ENCODE measurements at places on chromosomes 7 and 10.

DNA sequence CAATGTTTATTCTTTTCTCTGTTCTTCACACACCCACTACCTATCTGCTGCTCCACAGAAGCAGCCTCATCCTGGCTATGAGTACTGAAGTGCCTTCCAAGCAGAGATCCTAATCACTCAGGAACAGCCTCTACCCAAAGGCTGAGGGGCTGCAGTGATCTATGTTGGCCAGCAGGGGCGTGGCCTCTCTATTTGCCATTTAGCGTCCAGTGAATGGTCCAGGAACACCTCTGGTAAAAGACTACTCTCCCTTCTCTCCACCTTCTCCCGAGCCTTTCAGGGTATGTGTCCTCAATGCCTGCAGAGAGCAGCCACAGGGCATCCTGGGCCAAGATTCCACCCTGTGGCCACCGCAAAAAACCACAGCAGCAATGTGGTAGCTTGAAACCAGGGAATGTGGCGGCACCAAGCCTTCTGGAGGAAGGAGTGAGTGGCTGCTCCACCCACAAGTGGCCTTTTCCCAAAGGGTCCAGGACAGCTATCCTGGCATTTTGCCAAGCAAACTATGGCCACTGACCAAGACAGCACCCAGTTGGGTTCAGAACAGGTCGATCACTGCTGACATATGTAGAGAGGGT, 70.9 kb downstream of the SYPL1 start:
- DNase-seq: peak; percentile 59

- DNase-seq: peak; percentile 62
These were observed 859.2 kb downstream of the GATA3 start for GRCh38 chr10:8913720-8914119.

DNA sequence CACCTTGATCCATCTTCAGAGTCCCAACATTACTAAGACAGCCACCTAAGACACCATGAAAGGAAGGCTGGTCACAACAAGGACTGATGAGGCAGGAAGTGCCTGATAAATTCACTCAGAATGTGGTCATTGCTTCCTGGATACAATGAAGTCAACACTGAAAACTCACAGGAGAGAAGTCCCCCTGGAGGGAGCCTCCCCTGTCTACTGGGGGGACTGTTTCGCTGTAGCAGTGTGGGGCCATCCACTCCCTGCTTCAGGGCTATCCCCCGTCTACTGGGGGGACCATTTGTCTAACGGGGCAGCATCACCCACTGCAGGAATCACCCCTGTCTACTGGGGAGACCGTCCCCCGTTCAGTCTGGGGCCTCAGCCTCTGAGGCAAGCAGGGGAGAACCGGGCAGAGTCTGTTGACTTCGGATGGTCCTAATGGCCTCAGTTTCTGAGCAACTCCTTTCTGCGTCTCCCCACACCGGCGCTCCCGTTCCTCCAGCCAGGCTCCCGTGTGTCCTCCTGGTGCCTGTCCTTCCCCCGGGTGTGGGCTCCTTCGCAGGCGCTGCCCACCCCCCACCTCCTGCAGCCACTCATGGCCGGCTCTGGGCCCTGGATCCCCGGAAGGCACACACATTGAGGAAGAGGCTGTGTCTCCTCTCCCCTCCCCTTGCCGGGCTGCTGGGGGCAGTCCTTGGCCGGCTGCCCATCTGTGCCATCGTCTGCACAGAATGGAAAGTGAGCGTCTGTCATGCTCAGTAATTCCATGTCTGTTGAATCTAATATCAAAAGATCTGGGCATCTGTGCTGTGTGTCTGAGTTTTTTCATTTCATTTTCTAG, 59.9 kb upstream of the DNAJB6 start:
- no peak for DNase-seq

DNA sequence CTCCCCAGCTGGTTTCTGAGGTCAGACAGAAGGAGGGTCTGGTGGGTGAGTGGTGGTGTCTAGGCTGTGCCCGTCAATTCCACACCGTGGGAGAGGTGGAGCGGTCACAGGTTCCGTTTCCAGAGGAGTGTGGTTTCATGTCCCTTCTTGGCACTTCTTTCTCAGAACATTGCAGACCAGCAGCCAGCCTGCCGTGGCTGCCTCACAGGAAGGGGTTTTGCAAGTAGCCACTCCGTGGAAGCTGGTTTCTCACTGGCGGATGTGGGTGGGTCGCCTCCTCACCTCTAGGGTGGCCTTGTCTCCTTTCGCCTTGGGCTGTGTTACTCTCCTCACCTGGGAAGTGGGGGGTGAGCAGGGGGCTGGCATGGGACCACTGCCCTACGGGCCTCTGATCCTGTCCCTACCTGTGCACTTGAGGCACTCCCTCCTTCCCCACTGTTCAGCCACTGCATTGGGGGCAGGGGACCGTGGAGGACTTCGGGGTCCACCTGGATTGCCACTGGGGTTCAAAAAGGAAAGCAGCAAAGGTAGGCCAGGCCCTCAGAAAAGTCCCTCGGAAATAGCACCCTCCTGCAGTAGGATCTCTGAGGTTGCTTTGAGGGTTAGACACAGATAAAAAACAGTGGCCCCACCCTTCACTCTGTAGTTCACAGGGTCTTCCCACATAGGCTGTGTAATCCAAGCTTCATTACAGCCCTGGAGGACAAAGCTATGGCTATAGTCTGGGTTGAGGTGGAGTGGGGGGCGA, 33.9 kb downstream of the TSPAN14 start:
- DNase-seq: no peak

GRCh38 chr7:70947181-70947580, 184.8 kb upstream of the GALNT17 start:
- DNase-seq: no peak

DNA sequence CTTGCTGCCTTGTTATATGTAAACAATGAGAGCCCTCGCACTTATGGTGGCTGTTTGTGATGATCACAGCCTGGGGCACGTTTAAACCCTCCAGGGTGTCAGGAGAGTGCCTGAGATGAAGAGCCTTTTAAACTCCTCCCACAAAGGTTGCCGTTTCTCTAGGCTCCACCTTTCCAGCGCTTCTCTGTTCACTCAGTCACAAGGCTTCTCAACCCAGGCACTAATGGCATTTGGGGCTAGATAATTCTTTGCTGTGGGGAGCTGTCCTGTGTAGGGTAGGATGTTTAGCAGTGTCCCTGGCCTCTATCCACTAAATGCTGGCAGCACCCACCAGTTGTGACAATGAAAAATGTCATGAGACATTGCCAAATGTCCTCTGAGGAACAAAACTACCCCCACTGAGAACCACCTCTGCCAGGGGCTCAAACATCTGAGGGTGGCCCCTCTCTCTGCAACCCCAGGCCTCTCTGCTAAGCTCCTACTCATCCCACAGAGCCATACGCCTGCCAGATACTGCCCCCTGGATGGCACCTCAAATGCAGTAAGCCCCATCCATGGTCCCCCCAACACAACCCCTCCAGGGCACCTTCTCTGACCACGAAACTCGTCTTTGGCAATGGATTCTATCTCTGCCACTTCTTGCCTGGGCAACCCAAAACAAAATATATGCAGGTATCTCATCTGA, 144.3 kb upstream of the ZMIZ1 start:
- DNase-seq: no peak

GRCh38 chr7:75042286-75042685, 31.3 kb downstream of the RCC1L start:
- no peak for DNase-seq

GRCh38 chr10:31982111-31982510, 53.5 kb upstream of the ARHGAP12 start:
- DNase-seq: no peak

- DNase-seq: no peak
These were observed 468.6 kb downstream of the PHTF2 start for GRCh38 chr7:78267141-78267540.

DNA sequence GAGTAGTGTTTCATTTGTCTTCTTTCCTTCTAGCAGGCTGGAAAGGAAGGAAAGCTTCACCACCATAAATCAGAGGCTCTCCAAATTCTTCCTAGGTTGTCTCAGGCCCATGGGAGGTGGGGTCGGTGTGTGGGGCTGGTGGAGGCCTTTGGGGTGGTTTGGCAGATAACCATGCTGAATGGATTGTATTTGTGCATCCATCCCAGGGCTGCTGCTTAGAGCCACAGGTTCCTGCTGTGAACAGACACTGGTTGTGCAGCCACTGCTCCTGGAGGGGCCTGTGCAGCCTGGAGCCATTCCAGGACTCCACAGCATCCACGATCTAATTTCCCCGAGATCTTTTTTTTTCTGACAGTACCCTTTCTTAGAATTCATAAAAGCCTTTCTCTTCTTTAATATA, 741.8 kb downstream of the SUGCT start:
- DNase-seq: no peak

GRCh38 chr10:59668096-59668495, 41.6 kb downstream of the SLC16A9 start:
- no peak for DNase-seq

GRCh38 chr10:65891073-65891981, 1034.5 kb upstream of the LRRTM3 start:
- no peak for DNase-seq

DNA sequence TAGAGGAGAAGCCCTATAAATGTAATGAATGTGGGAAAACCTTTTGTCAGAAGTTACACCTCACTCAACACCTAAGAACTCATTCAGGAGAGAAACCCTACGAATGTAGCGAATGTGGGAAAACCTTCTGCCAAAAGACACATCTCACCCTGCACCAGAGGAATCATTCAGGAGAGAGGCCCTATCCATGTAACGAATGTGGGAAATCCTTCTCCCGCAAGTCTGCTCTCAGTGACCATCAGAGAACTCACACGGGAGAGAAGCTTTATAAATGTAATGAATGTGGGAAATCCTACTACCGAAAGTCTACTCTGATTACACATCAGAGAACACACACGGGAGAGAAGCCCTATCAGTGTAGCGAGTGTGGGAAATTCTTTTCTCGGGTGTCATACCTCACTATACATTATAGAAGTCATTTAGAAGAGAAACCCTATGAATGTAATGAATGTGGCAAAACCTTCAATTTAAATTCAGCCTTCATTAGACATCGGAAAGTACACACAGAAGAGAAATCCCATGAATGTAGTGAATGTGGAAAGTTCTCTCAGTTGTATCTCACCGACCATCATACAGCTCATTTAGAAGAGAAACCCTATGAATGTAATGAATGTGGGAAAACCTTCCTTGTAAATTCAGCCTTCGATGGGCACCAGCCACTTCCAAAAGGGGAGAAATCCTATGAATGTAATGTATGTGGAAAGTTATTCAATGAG, 18.9 kb downstream of the RBAK start:
- DNase-seq: no peak

DNA sequence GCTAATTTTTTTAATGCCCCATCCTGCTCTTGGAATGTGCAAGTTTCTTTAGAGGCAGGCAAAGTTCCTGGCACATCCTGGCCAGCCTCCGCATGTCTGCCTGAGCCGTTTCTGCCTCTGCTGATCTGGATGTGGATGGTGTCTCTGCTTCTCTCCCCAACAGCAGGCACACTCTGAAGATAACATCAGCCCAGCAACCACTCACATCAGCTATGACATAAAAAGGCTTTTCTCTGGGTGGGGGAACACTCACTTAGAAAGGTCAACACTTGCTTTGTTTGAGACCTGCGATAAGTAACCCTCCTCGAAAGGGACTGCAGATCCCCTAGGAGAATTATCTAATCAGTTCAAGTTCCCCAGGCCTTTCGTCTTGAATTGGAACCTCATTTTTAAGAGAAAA, 142.9 kb downstream of the FGFR2 start:
- DNase-seq: no peak

- DNase-seq: no peak
These were observed 127.5 kb downstream of the CUBN start for GRCh38 chr10:17001961-17002749.

GRCh38 chr10:480928-481552, 208.4 kb downstream of the DIP2C start:
- no peak for DNase-seq

GRCh38 chr10:131905603-131906268, 4.9 kb downstream of the PPP2R2D start:
- DNase-seq: no peak
